ENCODE measurements at places on chromosomes 12 and 14.

DNA sequence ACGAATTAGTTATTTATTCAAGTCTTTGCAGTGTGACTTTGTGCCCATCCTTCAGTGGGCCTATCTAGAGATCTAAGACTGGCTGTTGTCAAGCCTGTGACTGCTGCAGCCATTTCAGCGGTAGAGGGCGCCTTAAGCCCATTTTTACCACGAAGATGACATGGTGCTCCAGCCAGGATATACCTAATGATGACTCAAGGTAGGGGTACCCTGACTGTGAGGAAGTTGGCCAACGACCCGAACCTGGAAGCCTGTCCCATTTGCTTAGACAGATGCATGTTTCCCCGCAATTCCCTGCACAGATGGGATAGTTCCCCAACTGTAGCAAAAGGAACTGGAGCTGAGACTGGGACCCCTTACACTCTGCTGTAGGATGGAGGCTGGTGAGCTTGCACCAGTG lies 41.3 kb downstream of the RAB3IP start:
- no peak for DNase-seq

DNA sequence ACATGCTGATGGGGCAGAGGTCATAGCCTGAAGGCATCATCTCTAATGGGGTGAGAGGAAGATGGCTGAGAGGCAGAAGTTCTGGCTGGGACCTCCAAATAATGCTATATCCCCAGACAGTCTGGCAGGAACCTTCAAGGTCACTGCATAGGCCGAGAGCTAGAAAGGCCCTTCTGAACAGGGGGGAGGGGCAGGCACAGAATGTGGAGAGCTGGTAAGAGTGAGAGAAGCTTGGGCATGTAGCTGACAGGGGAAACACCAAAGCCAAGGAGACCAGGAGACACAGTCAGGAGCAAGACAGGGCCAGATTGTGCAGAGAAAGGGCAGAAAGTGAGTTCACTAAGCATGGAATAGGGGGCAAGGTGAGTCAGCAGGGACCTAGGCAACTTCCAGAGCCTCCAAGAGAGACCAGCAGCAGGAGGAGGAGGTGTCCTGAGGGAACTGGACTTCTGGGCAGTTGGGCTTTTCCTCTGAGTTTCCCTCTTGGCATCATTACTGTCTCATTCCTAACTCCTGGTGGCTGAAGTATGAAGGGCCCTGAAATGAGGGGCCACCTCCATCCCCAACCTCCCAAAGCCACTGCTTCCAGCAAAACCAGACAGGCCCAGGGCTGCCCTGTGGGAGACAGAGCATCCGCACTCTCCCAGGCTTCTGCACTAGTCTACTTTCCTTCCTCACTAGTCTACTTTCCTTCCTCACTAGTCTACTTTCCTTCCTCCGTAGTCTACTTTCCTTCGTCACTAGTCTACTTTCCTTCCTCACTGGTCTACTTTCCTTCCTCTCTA lies 17.1 kb downstream of the ANO2 start:
- DNase-seq = no peak

DNA sequence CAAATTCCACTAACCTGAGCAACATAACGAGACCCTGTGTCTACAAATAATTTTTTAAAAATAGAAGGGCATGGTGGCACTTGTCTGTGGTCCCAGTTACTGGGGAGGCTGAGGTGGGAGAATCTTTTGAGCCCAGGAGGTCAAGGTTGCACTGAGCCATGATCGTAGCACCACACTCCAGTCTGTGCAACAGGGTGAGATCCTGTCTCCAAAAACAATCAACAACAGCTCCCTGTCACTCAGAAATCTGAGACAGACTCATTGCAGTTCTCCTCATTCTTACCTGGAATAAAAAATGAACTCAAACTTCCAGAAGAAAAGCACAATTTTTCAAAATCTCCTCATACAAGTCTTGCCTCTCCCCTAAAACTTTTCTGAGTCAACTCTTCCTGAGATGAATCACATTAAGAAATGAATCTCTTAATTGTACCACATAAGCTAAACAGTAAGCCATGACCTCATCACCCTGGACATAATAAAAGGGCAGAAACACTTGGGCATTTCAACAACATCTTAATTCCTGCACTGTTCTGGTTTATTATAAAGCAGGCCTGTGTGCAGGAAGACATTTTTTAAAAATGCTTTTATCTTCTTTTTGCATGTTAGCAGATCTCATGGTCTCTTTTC lies 214.3 kb upstream of the CDKN3 start:
- DNase-seq = no peak

GRCh38 chr12:71763677-71764379 lies 9.2 kb downstream of the RAB21 start:
- DNase-seq = no peak

GRCh38 chr12:71935594-71935993 lies 3.1 kb upstream of the TPH2 start:
- no peak for DNase-seq

- DNase-seq = no peak
These were observed 17.1 kb downstream of the POMT2 start for GRCh38 chr14:77303417-77304156.

DNA sequence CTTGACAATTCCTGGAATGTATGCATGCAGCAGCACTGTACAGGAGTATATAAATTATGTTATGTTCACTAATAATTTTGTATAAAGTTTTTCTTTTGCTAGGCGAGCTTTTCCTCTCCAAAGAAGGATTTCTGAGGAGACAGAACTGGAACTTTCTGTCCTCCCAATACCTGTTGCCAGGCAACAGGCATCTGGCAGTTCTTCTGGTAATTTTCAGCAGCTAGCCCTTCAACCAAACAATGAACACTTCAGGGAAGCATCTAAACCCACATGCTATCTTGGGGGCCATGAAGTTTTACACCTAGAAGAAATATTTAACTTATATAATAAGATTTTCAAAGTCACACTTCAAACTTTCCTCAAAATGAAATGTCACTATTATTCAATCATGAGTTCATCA lies 162.9 kb upstream of the SYT10 start:
- no peak for DNase-seq

GRCh38 chr12:130337488-130338303 lies at the start of gene PIWIL1:
Gene PIWIL1 (plus strand): TSS chr12:130337887. CDS start chr12:130342592, 4,705 bp downstream.
- no peak for DNase-seq

- DNase-seq = no peak
These were observed 757 bp downstream of the SLC25A3 start for GRCh38 chr12:98594050-98594835.

- DNase-seq = no peak
These were observed 272.4 kb downstream of the DPF3 start for GRCh38 chr14:72621387-72622065.

- no peak for DNase-seq
These were observed 56.1 kb upstream of the NCOR2 start for GRCh38 chr12:124623344-124624035.

DNA sequence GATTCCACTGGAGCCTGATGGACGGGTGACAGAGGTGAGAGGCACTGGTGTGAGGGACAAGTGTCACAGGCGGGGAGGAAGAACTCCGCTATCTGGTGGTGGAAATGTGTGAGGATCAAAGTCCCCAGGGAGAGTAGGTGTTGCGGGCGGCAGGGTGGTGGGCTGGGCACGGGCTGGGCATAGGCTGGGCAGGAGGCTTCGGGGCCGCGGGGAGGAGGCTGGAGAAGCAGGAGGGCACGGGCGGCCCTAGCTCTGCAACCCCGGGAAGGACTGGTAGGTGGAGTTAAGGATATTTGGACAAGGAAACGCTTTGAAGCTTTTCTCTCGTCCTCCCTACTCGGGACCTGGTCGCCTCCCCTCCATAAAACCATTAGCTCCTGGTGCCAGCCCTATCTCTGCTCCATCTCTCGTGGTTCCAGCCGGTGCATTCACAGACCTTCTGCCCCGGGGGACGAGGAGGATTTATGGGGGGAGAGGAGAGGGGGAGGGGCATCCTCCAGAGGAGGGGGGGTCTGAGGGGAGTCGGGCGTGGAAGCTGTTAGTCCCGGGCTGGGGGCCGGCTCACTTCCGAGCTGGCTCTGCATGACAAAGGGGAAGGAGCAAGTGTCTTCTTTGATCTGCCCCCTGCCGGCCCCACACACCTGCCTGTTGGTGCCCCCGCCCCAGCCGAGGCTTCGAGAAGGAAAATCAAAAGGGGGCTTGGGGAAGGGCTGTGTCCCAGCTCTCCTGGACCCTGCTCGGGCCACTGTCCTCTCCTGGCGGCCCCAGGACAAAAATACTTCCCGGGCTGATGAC lies 504 bp downstream of the WNT5B start:
- no peak for DNase-seq

- no peak for DNase-seq
These were observed 794.3 kb upstream of the NOVA1 start for GRCh38 chr14:27392153-27392552.

- DNase-seq = no peak
These were observed 274.7 kb downstream of the DAD1 start for GRCh38 chr14:22314183-22314820.

- DNase-seq = no peak
These were observed 148.9 kb upstream of the MAX start for GRCh38 chr14:65251213-65251612.

DNA sequence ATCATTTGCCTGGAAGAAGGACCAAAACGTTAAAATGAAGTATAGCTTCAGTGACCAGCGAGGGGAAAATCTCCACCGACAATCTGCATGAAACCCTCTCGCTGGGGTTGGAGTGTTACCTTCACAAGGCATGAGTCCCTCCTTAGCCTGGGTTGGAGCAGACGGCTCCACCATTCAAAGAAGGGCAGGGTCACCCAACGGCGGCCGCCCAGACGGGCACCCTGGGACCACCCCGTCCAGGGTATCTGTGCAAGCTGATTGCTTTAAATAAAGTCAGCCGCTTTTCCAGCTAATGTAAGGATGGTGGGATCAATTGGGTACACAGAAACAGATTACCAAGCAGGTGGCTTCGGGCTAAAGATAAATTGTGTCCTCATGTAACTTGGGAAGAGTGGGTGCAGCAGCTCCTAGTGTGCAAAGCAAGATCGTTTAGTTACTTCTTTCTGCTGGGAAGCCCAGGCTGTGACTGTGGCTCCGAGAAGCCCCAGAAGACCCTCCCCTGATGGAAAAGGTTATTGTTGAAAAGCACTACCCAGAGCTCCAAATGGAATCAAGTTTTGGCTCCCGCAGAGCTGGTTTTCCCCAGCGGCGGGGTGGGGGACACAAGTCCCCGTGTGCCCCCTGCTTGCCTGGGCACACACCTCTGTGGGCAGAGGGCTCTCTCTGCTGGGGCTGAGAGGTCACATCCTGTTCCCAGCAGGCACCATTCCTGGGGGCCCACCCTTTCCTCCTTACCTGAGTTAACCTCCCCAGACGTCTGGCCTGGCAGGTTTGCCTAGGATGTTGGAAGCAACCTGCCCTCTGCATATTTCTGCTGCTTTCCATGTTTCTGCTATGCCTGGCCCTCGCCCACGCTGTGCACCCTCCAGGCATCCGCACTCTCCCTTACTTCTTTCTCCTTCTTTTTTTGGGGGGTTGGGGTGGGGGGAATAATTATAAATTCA lies 318.6 kb upstream of the DIO3 start:
- no peak for DNase-seq

DNA sequence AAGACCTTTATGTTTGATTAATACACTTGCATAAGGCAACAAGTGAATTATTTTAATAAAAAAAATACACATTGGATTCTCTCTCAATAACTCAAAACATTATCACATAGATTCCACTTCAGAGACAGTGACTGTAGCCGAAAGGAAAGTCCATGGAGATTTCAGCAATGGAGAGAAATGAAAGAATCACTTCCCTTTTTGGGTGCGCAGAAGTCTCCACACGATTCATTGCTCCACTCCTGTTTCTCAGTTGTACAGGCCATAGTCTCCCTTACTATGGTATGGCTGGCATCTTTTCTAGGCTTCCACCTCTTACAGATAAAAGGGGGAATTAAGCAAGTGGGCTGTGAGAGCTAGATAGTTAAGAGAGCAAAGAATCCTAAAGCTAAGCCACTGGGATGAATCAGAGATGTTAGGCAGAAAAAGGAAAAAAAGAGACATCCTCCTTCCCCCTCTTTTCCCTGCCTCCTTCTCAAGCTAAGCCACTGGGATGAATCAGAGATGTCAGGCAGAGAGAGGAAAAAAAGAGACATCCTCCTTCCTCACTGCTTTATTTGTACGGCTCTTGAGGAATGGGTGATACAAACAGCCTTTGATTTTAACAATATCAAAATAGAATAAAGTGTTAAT lies 16.3 kb downstream of the ST8SIA1 start:
- no peak for DNase-seq

DNA sequence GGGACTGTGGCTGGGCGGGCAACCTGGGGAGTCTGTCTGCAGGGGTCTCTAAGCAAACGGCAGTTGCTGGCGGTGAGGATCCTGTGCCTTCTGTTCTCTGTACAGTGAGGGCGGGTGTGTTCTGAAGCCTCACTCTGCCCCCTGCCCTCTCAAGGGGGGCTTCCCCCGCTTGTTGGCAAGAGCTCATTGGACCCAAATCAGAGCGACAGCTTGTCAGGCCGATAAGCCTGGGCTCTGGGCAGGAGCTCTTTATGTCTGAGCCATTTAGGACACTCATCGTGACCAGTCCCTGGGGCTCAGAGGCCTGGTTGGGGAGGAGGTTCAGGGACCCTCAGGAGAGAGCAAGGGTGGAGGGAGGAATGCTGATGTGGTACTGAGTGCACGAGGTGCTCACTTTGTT lies 136.0 kb downstream of the TSPAN9 start:
- no peak for DNase-seq

- DNase-seq = no peak
These were observed 41.6 kb downstream of the CHST11 start for GRCh38 chr12:104498211-104498801.

DNA sequence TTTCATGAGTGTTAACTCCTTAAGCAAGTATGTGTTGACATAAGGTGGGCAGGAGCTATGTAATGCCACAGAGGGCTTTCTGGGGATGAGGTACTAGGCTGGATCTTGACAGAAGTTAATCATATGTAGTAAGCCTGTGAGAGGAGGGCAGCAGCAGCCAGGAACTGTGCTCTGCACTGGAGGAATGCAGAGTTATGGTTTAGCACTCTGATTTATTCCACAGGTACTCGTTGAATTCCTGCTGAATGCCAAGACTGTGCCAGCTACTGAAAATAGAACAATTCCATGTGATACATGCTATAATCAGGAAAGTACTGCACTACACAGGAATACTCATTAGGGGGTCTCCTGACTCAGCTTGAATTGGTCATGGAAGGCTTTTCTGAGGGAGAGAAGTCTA lies 58.7 kb downstream of the SUSD6 start:
- no peak for DNase-seq

- no peak for DNase-seq
These were observed 13.4 kb downstream of the GSG1 start for GRCh38 chr12:13090054-13090453.

- no peak for DNase-seq
These were observed 68.3 kb upstream of the FICD start for GRCh38 chr12:108446766-108447165.
